ENCODE measurements at places on chromosomes 3 and 15.
A peak's percentile ranks its signal among the peaks of the same experiment; 100 is the strongest.

GRCh38 chr15:92288755-92289154 lies 104.9 kb upstream of the ST8SIA2 start:
- DNase-seq: no peak

- no peak for DNase-seq
These were observed 66.9 kb downstream of the TLE3 start for GRCh38 chr15:70030851-70031250.

DNA sequence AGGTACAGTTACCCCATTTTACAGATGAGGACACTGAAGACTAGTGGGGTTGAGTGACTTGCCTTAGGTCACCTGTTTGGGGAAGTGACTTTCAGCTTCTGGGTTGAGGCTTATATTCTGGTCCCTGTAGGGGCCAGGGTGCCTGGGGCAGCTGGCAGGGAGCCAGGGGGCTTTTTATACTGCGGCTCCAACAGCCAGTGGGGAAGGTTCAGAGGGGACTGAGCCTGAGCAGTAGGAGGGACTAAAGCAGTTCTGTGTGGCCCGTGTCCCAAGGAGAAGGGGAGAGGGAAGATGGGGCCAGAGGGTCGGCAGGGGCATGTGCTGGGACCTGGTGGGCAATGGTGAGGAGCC lies 37.7 kb downstream of the SLC6A6 start:
- DNase-seq: no peak

DNA sequence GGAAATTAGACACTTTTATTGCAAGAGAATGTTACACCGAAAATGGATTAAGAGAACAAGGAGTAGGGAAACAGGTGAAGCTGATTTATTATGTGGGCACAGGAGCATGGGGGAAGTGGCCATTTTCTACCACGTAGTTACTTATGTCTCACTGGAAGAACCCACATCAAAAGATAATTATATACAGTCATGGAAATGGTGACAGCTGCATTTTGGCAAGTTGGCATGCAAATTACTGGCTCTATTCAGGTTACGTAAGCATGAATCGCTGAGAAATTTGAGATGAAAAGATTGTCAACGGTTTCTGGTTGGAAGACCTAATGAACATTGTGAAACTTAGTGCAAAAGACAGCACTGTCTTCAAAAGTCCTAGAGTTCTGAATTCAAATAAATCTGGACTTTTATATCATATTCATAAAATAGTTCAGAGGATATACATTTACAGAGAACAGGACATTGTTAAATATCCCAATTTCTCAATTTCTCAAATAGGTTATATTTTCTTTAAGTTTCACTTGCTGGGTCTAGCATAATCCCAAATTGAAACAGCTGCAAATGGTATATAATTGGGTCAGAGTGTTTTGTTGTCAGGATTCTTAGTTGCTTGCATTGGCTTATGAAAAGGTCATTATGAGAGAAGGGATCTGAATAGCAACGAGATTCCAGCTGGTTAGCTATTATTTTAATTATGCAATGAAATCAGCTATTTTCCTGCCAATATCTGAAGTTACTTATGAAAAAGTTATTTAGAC lies 567.8 kb downstream of the ZPLD1 start:
- no peak for DNase-seq

DNA sequence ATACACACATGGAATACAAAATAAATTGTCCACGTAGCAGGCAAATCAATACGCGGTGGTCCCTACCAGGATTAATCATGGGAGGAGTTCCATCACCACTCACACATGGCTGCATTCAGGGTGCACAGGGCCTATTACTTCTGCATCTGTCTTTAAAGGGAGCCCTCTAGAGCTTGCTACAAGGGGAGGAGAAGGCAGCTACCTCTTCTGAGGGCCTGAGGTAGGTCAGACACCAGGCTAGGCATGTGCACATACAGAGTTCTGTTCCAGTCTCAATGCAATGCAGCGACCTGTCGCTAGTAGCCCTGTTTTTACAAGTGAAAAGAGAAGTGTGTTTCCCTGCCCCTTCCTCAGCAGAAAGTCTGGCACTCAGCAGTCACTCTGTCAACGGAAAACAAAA lies 102.7 kb downstream of the ROBO2 start:
- DNase-seq: no peak

GRCh38 chr3:41064070-41064469 lies 135.2 kb upstream of the CTNNB1 start:
- DNase-seq: no peak

DNA sequence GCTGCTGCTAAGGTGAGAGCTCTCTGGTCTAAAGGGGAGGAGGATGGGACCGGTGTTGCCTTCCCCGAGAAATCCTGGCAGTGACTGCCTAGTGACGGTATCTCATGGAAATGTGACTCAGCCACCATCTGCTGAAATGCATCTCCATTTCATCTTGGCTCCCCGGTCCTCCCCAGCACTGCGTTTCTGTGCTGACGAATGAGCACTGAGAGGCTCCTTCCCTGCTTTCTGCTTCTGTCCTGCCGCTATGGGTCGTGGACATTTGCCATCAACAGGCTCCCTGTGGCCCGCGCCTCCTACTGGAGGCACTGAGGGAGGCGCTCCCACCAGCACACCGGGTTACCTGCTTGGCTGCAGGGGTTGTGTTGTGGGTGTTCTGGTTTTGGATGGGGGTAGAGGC lies 13.5 kb upstream of the SEC13 start:
- no peak for DNase-seq

DNA sequence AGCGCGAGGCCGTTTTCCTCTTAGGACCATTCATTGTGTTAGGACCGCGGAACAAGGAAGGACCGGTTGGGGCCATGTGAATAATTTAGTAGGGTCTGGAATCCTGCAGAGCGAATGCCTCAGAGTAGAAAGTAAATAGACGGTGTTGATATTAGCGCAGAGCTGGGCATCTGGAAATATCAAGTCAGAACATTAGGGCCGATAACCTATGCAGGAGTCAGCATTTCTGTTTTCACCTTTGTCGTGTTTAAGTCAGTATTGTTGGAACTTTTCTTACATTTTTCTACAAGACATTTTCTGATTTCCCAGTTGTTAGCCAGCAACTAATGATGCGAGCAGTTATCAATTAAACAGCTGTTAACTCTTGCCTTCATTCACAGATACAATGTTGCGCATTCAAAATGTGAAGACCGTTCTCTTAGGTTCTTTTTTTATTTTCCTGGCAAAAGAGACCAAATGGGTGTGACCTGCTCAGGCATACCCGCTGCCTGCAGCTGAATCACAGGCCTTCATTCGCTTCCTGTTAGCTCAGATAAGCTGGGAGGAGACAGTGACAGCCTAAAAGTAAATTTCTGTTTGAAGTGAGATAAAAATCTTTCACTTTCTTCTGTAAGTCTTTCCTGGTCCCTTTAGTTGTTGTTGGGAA lies 966 bp upstream of the PKM start:
- peak; percentile 77 for DNase-seq

- DNase-seq: no peak
These were observed 355.5 kb upstream of the ROPN1 start for GRCh38 chr3:124347418-124347817.

DNA sequence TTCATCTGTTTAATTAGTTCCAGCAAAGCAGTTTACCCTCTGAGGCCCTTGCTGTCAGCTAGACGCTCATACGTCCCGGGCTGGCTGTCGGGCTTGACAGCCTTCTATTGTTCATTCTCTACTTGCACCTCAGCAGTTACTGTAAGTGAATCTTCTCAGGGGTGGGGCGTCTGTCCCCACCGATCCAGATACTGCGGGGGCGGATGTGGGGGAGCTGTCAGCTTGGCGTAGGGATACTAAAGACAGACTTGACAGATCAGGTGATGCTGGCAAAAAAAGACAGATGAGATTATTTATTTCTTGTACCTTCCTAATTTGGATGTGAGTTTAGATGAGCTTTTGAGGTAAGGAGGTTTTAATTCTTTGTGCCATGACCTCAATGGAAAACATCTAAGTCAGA lies 315.3 kb downstream of the NR2F2 start:
- DNase-seq: no peak

DNA sequence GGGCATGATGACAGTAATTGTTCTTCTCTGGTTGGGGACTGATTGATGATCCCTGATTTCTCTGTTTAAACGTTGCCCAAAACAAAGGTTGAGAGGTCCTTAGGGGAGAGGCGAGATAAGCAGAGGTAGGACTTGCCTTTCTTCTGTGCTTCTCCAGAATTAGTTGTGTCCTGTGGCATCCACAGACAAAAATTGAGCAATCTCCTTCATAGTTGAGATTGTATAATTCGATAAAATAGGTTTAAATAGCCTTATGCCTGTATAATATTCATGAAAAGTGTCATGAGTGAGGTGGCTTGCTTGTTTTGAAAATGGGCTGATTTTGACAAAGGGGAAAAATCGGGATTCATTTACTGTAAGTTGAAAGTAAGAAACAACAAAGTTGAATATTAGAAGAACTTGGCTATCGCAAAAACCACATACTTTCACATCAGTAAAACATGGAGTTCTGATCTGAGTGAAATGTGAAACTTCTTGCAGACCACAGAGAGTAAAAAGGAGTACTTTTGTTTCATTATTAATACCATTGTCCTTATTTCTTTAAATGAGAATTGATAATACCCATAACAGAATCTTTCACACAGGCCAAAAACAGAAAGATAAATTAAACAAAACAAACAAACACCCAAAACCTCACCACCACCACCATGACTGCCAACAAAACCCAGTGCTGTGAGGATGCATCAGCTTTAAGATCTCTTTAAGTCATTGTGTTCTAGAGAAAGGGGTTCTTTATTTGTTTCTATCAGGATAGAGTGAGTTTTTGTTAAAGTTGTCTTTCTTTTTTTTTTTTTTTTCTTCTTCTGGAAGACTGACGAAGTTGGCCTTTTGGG lies 155.7 kb downstream of the LPP start:
- DNase-seq: no peak

DNA sequence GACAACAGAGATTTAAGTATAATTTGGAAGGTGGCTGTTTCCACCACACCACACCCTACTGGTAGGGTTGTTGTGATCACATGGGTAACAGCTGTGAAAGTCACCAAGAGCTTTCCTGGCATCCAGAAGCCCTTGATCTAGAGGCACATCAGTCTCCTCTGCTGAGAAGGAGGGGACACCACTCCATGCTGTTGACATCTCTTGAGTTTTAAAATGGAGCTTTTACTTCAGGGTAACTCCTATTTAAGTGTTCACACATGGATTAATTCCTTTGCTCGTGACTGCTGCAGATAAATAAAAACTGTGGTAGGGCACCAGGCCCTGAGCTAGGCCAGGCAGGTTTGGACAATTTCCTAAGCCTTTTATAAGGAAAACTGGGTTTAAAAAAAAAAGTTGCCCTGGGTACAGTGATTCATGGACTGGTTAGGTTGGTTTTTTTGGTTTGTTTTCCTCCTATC lies 7.5 kb downstream of the EXOSC7 start:
- DNase-seq: no peak

GRCh38 chr3:71055257-71056001 lies 528.1 kb downstream of the FOXP1 start:
- no peak for DNase-seq

DNA sequence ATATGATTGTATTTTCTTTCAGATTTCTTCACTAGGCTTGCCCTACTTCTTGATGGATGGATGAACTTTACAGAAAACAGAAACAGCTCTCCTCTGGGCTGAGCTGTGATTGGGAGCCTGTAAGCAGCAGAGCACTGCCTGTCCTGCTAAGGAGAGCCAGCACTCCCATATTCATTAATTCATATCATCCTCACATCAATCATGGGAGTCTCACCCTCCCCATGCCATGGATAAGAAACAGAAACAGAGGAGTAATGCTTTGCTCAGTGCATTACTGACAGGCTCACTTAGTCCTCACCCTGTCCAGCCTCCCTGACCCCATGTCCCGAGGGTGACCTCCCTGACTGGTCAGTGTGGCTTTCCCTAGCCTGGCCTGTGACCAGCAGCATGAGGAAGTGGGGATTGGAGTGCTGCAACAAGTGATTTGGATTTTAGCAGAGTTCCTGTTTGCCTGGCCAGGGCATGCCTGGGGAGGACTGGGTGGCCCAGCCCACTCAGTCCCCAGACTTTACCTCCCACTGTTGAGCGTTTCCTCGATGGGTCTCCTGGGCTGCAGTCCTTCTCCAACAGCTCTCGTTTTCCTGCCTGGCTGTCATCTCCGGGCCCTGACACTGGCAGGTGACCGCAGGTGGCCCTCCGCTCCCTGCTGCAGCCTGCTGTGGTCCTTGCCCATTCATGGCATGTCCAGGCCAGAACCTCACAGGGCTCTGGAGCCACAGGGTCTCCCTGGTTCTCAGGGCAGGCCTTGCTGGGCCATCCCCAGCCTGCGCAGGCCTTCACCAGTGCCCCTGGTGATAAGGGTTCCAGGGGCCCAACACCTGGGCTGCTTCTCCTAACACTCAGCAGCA lies 1.3 kb upstream of the TMIE start:
- DNase-seq: no peak

GRCh38 chr15:27601239-27601960 lies 497.7 kb downstream of the OCA2 start:
- no peak for DNase-seq

- DNase-seq: no peak
These were observed 812 bp upstream of the SLC12A8 start for GRCh38 chr3:125213364-125213755.

DNA sequence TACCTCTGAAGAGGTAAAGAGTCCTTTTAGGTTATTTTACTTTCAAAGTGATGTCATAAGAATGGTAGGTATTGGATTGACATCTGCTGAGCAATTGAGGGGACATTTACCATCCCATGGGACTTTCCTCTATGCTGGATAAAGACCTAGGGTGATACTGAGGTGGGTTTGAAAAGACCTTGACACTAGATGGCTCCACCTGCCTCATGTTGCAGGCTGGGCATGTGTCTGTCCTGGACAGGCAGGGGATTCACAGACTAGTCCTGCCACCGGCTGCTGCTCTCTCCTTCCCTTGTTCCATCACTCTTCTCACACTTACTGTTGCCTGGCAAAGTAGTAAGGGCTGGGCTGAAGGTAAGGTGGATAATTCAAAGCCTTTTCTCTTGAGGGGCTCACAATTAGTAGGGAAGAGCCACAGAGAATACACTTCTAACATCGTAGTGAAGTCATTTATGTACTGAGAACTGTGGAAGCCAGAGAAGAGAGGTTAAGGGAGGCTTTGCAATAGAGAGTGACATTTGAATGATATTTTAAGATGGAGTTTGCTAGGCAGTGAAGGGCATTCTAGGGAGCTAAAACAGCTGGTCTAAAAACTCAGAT lies 27.7 kb downstream of the TRAK1 start:
- DNase-seq: peak; percentile 16

GRCh38 chr3:129014148-129014547 lies 13.0 kb downstream of the EFCC1 start:
- no peak for DNase-seq

DNA sequence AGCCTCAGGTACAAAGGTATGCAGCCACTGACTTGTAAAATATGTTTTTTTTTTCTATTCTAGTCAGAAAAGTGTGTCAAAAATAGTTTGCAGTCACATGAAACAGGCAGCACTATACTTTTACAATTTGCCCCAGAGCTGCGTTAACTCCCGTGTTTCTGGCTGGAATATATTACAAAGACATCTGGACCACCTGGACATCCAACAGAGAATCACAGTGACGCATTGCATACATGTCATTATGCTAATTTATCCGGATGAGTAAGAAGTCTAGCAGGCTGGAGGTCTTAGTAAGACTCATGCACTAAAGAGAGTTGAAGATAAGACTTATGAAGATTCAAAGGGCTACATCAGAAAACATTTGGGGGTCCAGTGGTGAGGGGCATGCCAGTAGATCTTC lies 39.2 kb upstream of the STRIT1 start:
- DNase-seq: no peak

GRCh38 chr15:44038755-44039191 lies 156.3 kb downstream of the FRMD5 start:
- DNase-seq: no peak

- no peak for DNase-seq
These were observed 109.2 kb upstream of the NANOGP8 start for GRCh38 chr15:35194296-35194695.

GRCh38 chr3:6222069-6222468 lies 638.8 kb upstream of the GRM7 start:
- DNase-seq: no peak

Data from CD4-positive, alpha-beta T cell treated with Interleukin-17A for 1 hour (primary cell).